ENCODE measurements at places on chromosomes 2 and 18. TPM values are rescaled to one million over a fixed set of nuclear protein-coding genes. Genes with fewer than 3 reads are reported as not detected.

Gene VAMP8
- total RNA-seq = 44.4 TPM

Gene ZDBF2
- 10.5 TPM for total RNA-seq

Gene AMER3
- 0.18 TPM for total RNA-seq

Gene UGT1A10
- total RNA-seq = not detected

Gene SH3BP4
- 134 TPM for total RNA-seq

Gene RAX
- 0.40 TPM for total RNA-seq

Gene SP140
- not detected for total RNA-seq

Gene IL1RL2
- 1.4 TPM for total RNA-seq

Gene CPLX4
- not detected for total RNA-seq

Gene SP100
- 51.6 TPM for total RNA-seq

Gene MAL
- 8.0 TPM for total RNA-seq

Gene RPL31
- 797 TPM for total RNA-seq
